Lower lobe of right lung (tissue), 2 donors: ENCODE measurements at places on chromosomes 1 and 21.

DNA sequence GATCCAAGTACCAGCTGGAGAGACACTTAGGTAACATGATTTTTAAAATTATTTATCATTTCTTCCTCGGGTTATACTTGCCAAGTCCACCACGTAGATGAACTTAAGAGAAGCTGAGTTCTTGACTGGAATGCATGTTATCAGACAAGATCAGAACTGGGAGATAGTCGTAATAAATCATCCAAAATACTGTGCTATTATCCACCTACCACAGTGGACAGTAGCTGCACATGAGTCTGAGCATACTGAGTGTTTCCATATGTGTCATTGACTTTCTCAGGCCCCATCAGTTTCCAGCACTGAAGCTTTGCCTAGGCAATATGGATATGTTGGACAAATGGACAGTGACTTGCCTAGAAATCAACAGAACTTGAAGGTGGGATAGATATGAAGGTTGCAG lies 77.9 kb upstream of the RRP15 start:
- DNase-seq = no peak

DNA sequence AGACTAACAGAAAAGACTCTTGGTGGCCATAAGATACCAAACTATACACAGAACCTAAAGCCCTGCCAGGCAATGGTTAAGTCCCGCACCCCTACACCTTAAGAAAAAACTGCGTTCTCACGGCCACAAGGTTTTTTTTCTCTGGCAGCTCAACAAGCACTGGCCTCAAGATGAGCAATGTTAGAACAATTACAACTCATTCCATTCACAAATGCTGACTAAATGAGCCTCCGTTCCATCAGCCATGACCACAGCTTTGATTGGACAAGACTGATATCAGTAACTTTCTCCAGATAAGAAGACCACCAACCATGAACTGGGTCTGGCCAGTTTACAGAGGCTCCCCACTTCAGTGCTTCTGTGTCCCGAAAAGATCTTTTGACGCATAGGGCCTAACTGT lies 31.9 kb downstream of the SEC16B start:
- no peak for DNase-seq

- no peak for DNase-seq
These were observed 115.4 kb upstream of the NEGR1 start for GRCh38 chr1:72397786-72398185.

DNA sequence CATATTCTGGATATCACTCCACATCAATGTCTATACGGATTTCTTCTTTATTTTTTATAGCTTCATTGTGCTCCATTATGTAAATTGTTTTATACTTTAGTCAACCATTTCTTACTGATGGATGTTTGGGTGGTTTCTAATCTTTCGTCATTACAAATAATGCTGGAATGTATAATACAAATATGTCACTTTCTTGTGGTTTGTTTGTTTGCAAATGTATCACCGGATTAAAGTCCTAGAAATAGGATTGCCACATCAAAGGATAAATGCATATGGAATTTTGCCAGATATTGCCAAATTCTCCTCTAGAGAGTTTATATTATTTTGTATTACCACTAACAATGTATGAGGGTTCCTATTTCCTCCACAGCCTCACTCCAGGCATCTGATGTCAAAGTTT lies 48.7 kb upstream of the PRDM2 start:
- DNase-seq = no peak

DNA sequence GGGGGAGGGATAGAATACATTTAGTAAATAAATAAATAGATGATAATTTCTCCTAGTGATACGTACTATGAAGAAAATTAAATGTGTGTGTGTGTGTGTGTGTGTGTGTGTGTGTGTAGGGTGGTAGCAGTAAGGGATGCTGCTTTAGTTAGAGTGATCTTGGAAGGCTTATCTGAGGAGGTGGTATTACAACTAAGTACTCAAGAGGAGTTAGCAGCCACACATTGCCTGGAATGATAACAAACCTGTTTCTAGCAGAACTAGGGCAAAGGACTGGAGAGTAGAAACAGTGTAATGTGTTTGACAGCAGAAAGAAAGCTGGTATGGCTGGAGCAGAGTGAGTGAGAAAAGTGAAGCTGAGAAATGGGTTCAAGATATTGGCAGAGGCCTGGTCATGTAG lies 58.3 kb upstream of the FASLG start:
- no peak for DNase-seq

- DNase-seq = no peak
These were observed 21.1 kb upstream of the SH2D5 start for GRCh38 chr1:20753589-20753988.
